Large intestine (tissue), 12 donors: ENCODE measurements at places on chromosomes 11 and 22. TPM values are rescaled to one million over a fixed set of nuclear protein-coding genes. Genes with fewer than 3 reads are reported as not detected.

B3GAT1 gene
- polyA plus RNA-seq: 2.0 TPM

DNHD1 gene
- polyA plus RNA-seq: 12.2 TPM

APOL5 gene
- polyA plus RNA-seq: 0.03 TPM

OR56A1 gene
- polyA plus RNA-seq: 0.01 TPM

UPK2 gene
- 0.10 TPM for polyA plus RNA-seq

- DNase-seq: no peak
- no peaks in the 10 kb centered on the region for H3K27me3 ChIP-seq
- H3K36me3 ChIP-seq: no peaks in the 10 kb centered on the region
- no peaks in the 10 kb centered on the region for H3K4me1 ChIP-seq
Measured at GRCh38 chr22:48708558-48709245, 1119.0 kb downstream of the BRD1 start.

GRCh38 chr22:29860006-29860766 lies 22.1 kb upstream of the ASCC2 start:
- no peak overlapping the region for H3K4me3 ChIP-seq
- no peaks in the 10 kb centered on the region for H3K27me3 ChIP-seq
- no peak for DNase-seq
- no peaks in the 10 kb centered on the region for H3K36me3 ChIP-seq

- peaks cover 26% of the 10 kb centered on the region for H3K4me1 ChIP-seq
- no peak for DNase-seq
- no peaks in the 10 kb centered on the region for H3K27me3 ChIP-seq
- H3K4me3 ChIP-seq: no peak overlapping the region
Measured at GRCh38 chr11:73384872-73385689, 8.9 kb downstream of the RELT start.

DNA sequence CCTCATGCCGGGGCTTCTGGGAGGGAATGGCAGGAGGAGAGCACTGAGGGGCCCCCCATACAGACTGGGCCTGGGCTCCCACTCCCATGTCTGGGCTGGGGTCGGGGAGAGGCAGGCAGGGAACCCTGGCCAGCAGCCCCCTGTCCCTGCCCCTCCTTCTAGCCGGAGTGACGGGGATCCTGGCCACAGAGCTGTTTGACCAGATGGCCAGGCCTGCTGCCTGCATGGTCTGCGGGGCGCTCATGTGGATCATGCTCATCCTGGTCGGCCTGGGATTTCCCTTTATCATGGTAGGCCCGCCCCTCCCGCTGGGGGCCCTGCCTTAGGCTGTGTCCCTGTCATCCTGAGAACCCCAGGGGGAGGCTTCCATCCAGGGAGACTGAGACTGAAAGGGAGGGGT lies 10.0 kb upstream of the MIF start:
- no peak for DNase-seq
- peaks cover 2% of the 10 kb centered on the region for H3K36me3 ChIP-seq
- no peaks in the 10 kb centered on the region for H3K4me1 ChIP-seq
- H3K4me3 ChIP-seq: no peak overlapping the region
- no peak overlapping the region for H3K27ac ChIP-seq

GRCh38 chr11:110564676-110565356 lies 135.1 kb downstream of the FDX1 start:
- no peak overlapping the region for H3K27ac ChIP-seq
- peaks cover 6% of the 10 kb centered on the region for H3K4me1 ChIP-seq
- H3K27me3 ChIP-seq: peaks cover 3% of the 10 kb centered on the region
- no peak overlapping the region for H3K4me3 ChIP-seq
- DNase-seq: no peak

GRCh38 chr22:32661296-32661695 lies 140.2 kb upstream of the TIMP3 start:
- no peak overlapping the region for H3K4me3 ChIP-seq
- no peaks in the 10 kb centered on the region for H3K27me3 ChIP-seq
- DNase-seq: no peak
- no peaks in the 10 kb centered on the region for H3K4me1 ChIP-seq
- H3K27ac ChIP-seq: no peak overlapping the region
